ENCODE measurements at places on chromosomes 13 and 19.

DNA sequence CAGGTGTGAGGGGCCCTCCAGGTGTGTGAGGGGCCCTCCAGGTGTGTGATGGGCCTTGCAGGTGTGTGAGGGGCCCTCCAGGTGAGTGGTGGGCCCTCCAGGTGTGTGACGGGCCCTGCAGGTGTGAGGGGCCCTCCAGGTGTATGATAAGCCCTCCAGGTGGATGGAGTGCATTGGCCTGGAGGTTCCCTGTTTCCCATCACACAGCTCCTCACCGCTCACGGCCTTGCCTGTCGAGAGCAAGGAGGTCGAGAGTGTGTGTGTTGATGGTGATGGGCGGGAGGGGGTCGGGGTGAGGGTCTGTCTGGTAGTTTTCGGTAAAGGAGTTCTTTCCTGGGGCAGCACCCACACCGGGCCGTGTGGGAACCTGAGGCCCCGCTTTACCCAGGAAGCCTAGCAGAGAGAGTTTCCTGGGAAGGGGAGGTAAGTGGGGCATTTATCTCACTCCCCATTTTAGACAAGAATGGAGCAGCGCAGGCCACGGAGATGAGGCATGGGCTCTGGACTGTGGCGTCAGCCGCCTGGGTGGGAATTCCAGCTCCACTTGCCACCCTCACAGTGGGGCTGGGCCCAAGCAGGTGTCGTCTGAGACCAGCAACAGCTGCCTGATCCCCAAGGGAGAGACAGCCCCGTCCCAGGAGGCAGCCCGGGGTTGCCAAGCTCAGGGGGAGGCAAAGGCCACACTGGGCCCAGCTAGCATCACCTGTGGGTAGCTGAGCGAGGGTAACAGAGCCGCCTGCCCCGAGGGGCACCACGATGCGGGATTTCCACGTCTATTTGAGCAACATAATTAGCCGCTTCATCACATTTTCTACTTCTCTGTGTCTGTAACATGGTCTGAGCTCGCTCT, 10.9 kb upstream of the GAS6 start:
- DNase-seq: no peak

DNA sequence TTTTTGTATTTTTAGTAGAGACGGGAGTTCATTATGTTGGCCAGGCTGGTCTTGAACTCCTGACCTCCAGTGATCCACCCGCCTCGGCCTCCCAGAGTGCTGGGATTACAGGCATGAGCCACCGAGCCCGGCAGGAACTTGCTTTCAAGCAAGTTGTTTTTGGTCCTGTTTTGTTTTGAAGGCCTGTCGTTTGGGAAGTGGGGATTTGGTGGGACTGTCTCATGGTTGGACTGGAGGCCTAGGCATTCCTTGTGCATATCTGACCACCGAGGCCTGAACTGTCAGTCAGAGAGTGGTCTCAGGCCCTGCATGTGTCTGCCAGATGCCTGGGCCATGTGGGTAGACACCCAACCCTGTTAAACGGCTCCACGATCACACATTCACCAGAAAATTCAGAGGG, 26.3 kb downstream of the UBXN6 start:
- no peak for DNase-seq

DNA sequence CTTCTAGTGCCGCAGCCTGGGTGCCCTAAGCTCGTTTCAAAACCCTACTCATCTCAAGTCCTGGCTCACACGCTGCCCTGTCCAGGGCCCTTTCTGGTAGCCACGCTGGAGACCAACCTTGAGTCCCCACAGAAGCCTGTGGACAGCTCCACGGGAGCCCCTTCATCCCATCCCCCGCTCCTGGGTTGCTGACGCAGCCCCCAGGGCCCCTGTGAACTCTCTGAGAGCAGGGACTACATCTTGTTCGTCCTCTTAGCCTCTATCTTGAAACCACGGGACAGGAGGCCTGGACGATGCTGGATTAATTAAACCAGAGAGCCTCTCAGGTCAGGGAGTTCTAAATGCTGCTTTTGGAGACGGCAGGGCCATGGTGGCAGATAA, 7.4 kb downstream of the MLLT1 start:
- DNase-seq: no peak

DNA sequence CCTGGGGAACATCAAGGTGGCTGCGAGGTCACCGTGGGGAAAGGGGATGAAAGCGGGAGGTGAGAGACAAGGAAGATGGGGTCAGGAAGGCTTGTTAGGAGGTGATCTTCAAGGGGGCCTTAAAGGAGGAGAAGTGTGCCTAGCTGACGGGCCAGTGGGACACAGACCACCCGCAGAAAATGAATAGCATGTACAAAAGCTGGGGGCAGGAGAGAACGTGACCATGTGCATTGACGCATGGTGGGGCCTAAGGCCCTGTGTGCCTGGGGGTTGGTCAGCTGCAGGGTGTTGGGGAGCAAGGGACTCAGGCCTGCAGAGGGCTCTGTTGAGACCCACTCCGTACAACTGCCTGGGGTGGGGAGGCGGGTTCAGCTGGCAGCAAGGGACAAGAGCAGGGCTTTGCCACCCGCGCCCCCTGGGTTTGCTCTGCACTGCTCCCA, 5.9 kb downstream of the RAB8A start:
- DNase-seq: no peak

DNA sequence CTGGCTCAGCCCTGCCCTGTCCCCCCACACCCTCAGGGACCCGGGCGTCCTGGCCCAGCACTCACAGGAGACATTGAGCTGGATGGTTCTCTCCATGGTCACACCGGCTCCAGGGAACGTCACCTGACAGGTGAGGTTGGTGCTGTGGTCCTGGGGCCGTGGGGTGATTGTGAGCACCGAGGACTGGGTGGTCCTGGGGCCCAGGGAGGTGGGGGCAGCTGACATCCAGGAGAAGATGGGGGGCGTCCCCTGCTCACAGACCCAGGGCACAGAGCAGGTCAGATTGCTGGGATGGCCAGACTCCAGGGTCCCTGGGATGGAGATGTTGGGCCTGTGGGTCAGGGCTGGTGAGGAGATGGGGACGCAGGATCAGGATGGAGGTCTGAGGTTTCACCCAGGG, 854 bp downstream of the SIGLEC6 start:
- no peak for DNase-seq

- DNase-seq: no peak
Measured at GRCh38 chr13:34721631-34722595, 220.2 kb upstream of the NBEA start.

DNA sequence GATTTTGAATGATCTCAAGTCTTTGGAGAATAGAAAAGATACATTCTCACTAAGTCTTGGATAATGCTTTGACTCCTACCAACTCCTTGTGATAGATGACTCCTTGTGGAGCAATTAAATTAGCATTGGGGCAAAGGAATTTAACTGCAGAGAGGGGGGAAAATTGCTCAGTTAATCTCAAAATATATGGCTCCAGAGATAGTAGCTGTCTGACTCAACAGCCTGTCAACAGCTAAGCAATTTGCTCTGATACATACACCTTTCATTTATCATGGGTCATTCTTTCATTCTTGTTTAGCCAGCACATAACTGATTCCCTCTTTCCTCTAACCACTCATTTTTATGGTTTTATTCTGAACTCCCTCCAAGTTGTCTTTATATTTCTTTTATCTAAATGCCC, 225.6 kb upstream of the OBI1 start:
- DNase-seq: no peak

GRCh38 chr19:30877661-30878113, 471.5 kb downstream of the TSHZ3 start:
- DNase-seq: no peak

GRCh38 chr13:27708325-27708724, 84.0 kb upstream of the GSX1 start:
- DNase-seq: no peak

GRCh38 chr13:45787346-45787745, 64.2 kb downstream of the SIAH3 start:
- DNase-seq: no peak

DNA sequence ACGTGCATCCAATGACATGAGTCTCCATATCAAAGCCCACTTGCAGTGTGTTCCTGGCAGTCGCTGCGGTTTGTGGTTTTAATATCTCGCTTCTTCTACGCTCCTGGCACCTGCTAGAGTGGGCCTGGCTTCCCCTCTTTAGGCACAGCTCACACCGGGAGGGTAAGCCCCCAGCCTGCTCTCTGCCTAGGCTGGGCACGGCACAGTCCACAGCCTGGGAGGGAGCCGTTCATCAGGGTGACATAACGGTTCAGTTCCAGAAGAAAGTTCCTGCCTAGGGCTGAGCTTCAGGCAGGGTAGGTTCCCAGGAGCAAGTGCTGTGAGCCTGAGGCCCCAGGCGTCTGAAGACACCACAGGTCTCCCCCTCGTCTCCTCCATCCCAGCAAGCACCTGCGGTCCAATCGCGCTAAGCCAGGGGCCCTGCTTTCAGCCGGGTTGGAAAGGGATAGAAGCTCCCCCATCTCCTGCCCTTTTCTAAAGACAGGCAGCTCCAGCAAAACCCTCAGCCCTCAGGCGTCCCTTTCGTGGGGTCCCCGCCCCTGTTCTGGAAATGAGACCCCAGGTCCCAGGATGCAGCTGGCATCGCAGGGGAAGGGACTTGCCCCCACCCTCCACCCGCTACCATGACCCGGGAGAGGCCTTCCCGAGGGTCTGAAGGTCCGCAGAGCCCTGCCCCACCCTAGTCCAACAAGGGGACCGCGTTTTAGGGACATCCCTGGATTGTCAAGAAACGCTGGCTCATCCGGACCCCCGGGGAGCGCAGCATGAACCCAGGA, 121.6 kb upstream of the ZNF507 start:
- DNase-seq: no peak

- DNase-seq: no peak
Measured at GRCh38 chr13:59360108-59360507, 803.6 kb downstream of the DIAPH3 start.

GRCh38 chr13:112874751-112875300, 94.2 kb upstream of the MCF2L start:
- DNase-seq: no peak

DNA sequence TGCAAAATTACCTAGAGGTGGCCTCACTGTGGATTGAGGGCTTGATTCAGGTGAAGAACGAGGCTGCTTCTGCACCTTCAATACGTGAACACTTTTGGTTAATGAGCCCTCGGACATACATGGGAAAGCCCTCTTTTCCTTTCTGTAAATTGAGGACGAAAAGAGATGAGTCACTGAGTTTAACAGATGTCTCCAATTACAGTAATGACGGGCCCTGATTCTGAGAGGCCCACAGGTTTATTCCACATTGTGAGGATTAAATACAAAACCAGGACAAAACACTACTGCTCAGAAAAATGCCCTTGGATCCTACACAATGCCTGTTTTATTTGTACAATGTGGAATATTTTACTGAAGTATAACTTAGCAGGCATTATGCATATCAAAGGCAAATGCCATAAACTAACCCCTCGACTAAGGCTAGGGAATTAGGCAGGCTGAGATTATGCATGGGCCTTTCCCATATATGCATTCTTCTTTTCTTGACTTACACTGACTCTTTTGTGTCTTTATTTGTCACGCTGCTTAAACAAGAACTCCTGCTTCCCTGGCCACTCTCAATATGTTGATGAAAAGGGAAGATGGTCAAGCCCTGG, 819.9 kb downstream of the OLFM4 start:
- no peak for DNase-seq

DNA sequence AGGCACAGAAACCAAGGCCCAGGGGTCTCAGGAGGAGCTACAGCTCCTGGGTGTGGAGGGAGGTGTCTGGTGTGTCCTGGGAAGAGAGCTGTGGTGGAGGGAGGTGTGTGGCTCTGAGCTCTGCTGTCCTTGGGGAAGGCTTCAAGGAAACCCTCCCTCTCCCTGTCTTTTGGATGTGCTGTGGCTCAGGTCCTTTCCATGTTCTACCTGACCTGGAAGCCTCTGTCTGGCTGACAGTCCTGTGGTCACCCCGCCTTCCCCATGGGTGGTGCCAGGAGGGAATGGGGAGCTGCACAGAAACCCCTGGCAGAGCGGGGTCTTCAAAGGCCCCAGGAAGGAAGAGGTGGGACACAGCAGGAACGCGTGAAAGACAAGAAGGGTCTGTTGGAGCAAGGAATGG, 617 bp upstream of the CEACAM7 start:
- no peak for DNase-seq

DNA sequence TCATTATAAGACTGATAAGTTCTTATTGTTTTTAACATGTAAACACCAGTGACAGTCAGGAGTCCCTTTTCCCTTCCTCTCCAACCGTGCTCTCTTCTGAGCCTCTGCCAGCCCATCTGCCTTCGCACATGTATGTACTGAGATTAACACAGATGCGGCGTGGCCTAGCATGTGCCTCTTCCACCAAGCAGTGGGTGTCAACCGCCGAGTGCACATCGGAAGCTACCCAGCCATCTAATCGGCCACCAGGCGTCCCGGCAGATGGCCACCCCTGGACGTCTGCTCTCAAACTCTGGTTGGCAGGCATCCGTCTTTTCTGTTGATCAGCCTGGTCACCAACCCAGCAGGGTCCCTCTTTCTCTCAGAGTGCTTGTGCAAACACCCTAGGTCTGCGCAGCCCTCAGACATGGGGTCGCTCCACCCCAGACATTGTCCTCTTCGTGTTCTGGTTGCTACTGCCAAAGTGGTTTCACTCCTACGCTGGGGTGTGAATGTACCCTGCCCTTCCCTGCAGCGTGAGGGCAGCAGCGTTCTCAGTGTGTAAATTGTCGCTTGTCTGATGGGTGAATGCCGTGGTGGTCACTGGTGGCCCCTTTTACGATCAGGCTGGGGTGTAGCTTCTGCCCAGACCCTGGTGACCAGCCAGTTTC, 57.7 kb upstream of the LDLR start:
- peak; percentile 44 for DNase-seq

DNA sequence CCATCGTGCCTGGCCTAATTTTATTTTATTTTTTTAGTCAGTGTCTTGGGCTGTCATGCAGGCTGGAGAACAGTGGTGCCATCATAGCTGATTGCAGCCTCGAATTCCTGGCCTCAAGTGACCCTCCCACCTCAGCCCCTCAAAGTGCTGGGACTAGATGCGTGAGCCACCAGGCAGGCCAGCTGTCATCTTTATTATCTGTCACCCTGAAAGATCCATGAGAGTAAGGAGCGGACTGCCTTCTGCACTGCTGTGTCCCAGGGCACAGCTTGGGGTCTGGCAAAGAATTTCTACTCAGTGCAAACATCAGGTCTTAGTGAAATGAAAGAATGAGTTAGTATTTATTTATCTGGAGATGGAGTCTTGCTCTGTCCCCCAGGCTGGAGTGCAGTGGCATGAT, 9.5 kb upstream of the TLE5 start:
- peak; percentile 30 for DNase-seq

GRCh38 chr13:36297366-36298338, at the start of gene CCDC169:
TSS of gene CCDC169 (minus strand) at chr13:36297814. CDS start at chr13:36297719, 95 bp downstream.
- DNase-seq: no peak
